ENCODE measurements at places on chromosomes 12 and 14. TPM values are rescaled to one million over a fixed set of nuclear protein-coding genes. Genes with fewer than 3 reads are reported as not detected.

DNA sequence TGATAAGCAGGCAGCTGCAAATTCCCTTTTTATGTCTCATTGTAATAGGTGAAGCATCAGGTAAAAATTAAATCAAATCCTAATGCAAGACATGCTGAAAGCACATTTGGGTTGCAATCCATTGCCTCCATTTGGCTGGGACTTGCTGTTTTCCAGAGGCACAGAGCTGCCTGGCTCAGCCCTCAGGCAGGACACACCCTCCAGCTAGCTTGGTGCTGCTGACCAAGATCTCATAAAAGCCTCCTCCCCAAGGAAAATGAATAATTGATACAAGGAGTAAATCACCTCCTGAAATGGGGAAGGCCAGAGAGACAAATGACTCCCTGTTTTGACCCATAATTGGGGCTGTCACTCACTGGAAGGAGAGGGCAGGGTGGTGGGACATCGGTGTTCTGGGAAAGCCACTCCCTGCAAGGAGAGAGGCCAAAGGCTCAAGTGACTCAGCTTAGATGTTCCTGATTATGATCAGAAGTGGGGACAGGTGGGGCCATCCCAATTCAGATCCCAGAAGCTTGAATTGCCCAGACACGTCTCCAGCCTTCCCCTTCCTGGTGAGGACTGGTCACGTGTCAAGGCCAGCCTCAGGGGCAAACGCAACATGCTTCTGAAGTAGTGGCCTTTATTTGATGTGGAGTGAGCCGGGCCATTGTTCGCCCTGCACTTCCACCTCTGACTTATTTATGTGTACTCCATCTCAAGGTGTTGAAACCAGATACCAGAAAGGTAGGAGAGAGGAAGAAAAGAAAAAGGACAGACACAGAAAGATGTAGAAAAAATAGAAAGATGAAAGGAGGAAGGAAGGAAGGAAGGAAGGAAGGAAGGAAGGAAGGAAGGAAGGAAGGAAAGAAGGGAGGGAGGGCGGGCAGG, 773.7 kb downstream of the BCL11B start:
- H3K27me3 ChIP-seq = no peaks in the 10 kb centered on the region
- H3K27ac ChIP-seq = no peak overlapping the region
- peaks cover 5% of the 10 kb centered on the region for H3K4me1 ChIP-seq

DNA sequence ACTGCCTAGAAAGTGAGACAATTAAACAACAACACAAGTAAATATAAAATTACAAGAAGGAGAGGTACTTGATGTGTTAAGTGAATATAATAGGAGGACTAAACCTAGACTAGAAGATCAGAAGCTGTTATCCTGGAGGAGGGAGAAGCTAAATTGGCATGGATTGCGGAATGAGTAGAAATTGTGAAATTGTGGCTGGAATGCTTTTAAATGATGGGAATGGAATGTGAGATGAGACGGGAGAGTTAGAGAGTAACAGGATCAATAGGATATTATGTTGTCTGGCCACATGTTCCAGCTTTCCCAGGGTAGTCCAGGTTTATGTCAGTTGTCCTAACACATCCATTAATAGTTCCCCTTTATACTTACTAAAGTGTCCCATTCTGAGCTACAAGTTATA, 44.0 kb upstream of the CPNE8 start:
- H3K27me3 ChIP-seq = no peaks in the 10 kb centered on the region
- H3K4me1 ChIP-seq = no peaks in the 10 kb centered on the region
- no peak for DNase-seq

GRCh38 chr14:51131516-51131915, 36.6 kb upstream of the TRIM9 start:
- H3K27me3 ChIP-seq = peaks cover 15% of the 10 kb centered on the region
- no peaks in the 10 kb centered on the region for H3K4me1 ChIP-seq
- no peak overlapping the region for H3K4me3 ChIP-seq
- peaks cover 3% of the 10 kb centered on the region for H3K36me3 ChIP-seq
- H3K27ac ChIP-seq = no peak overlapping the region
- DNase-seq = no peak

The SLC7A8 gene
- 1.5 TPM for total RNA-seq

GRCh38 chr12:52149182-52149641, 42.6 kb downstream of the KRT80 start:
- H3K27ac ChIP-seq = no peak overlapping the region
- no peaks in the 10 kb centered on the region for H3K36me3 ChIP-seq
- H3K4me1 ChIP-seq = peaks cover 9% of the 10 kb centered on the region
- H3K27me3 ChIP-seq = peaks cover 5% of the 10 kb centered on the region
- DNase-seq = no peak

The KRT83 gene
- total RNA-seq = not detected

DNA sequence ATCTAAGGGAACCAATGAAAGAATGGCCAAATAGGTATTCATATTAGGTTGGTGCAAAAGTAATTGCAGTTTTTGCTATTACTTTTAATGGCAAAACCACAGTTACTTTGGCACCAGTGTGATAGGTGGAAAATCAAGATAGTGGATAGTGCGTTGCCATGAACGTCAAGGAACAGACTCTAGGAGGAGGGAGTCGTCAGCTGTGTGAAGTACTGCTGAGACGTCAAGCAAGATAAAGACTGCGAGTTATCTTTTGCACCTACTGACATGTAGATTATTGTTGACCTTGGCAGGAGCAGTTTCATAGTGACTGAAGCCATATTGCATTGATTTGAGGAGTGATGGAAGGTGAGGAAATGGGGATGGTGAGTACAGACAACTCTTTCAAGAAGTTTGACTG, 8.3 kb downstream of the YLPM1 start:
- H3K4me3 ChIP-seq = no peak overlapping the region
- no peaks in the 10 kb centered on the region for H3K27me3 ChIP-seq
- peaks cover 44% of the 10 kb centered on the region for H3K4me1 ChIP-seq
- DNase-seq = no peak
- H3K36me3 ChIP-seq = peaks cover 35% of the 10 kb centered on the region

DNA sequence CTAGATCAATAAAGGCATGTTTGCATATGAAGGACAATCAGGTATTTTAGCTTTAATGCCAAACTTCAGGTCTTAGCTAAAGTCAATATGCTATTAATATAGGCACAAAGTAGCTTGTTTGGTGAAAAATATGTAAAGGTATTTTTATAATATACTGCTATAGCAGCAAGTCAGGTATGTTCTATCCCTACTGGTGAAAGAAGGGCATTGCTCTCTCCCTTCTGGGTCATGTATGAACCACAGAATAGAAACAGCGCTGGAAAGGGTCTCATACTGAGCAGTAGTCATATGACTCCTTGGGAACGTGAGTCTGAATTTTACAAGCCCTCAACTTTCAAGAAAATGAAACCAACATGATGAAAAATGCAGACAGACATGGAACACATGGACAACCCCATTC, 314.6 kb downstream of the GRIN2B start:
- H3K36me3 ChIP-seq = no peaks in the 10 kb centered on the region
- H3K27me3 ChIP-seq = peaks cover 8% of the 10 kb centered on the region
- H3K4me1 ChIP-seq = no peaks in the 10 kb centered on the region
- no peak overlapping the region for H3K27ac ChIP-seq
- DNase-seq = no peak

The CHST11 gene
- 30.9 TPM for total RNA-seq

The MEG3 gene
- not detected for total RNA-seq

DNA sequence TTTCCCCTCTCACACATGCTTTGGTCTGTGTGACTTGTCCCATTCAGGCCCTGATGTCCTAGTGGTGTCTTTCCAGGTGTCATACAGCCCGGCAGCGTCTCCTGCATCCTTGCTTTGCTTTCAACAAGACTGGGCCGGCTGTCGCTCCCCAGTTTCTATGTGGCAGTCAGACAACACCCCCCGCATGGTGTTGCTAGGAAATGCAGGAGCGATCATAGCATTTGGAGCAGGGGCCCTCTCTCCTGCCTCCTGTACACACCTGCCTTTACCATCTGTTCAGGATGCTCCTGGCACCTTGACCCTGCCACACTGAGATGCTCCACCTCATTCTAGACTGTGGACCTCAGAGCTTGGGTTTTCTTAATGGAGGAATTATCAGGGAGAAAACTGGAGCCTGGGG, 29.5 kb downstream of the CACNA1C start:
- no peaks in the 10 kb centered on the region for H3K36me3 ChIP-seq
- no peak overlapping the region for H3K27ac ChIP-seq
- peaks cover 4% of the 10 kb centered on the region for H3K27me3 ChIP-seq
- H3K4me1 ChIP-seq = no peaks in the 10 kb centered on the region
- no peak overlapping the region for H3K4me3 ChIP-seq
- no peak for DNase-seq

- peak; percentile 74 for DNase-seq
- peak overlapping the region; percentile 52 for H3K4me3 ChIP-seq
- H3K36me3 ChIP-seq = peaks cover 8% of the 10 kb centered on the region
- peaks cover 63% of the 10 kb centered on the region for H3K4me1 ChIP-seq
Measured at GRCh38 chr12:46387670-46388069, 15.1 kb upstream of the SLC38A2 start.

GRCh38 chr12:119334430-119335170, at the start of gene CCDC60:
CCDC60 (plus strand) TSS chr12:119334729; CDS start chr12:119335177, 448 bp downstream.
- H3K27ac ChIP-seq = no peak within 1 kb of the TSS
- peak; percentile 1 for DNase-seq
- no peaks in the 10 kb centered on the region for H3K36me3 ChIP-seq
- no peaks in the 10 kb centered on the region for H3K4me1 ChIP-seq
- H3K4me3 ChIP-seq = no peak within 1 kb of the TSS

The TPPP2 gene
- total RNA-seq = not detected

GRCh38 chr12:110199339-110200123, 75.4 kb downstream of the IFT81 start:
- no peaks in the 10 kb centered on the region for H3K36me3 ChIP-seq
- H3K4me3 ChIP-seq = no peak overlapping the region
- peaks cover 6% of the 10 kb centered on the region for H3K4me1 ChIP-seq

GRCh38 chr12:14803011-14803829, at the start of the genes C12orf60 and WBP11:
C12orf60 (plus strand) TSS chr12:14803670; CDS start chr12:14822936, 19,266 bp downstream.
WBP11 (minus strand) TSS chr12:14803478; CDS start chr12:14801383, 2,095 bp downstream.
- H3K27me3 ChIP-seq = no peaks in the 10 kb centered on the region
- DNase-seq = peak; percentile 94
- H3K4me3 ChIP-seq = no peak within 1 kb of the TSS
- H3K36me3 ChIP-seq = peaks cover 26% of the 10 kb centered on the region
- peaks cover 37% of the 10 kb centered on the region for H3K4me1 ChIP-seq
- H3K27ac ChIP-seq = no peak within 1 kb of the TSS

The GPR162 gene
- total RNA-seq = 2.1 TPM

- peaks cover 11% of the 10 kb centered on the region for H3K27me3 ChIP-seq
- no peak for DNase-seq
- H3K4me3 ChIP-seq = no peak overlapping the region
- H3K36me3 ChIP-seq = no peaks in the 10 kb centered on the region
- no peak overlapping the region for H3K27ac ChIP-seq
Measured at GRCh38 chr14:103087343-103087835, 3.4 kb downstream of the LBHD2 start.

DNA sequence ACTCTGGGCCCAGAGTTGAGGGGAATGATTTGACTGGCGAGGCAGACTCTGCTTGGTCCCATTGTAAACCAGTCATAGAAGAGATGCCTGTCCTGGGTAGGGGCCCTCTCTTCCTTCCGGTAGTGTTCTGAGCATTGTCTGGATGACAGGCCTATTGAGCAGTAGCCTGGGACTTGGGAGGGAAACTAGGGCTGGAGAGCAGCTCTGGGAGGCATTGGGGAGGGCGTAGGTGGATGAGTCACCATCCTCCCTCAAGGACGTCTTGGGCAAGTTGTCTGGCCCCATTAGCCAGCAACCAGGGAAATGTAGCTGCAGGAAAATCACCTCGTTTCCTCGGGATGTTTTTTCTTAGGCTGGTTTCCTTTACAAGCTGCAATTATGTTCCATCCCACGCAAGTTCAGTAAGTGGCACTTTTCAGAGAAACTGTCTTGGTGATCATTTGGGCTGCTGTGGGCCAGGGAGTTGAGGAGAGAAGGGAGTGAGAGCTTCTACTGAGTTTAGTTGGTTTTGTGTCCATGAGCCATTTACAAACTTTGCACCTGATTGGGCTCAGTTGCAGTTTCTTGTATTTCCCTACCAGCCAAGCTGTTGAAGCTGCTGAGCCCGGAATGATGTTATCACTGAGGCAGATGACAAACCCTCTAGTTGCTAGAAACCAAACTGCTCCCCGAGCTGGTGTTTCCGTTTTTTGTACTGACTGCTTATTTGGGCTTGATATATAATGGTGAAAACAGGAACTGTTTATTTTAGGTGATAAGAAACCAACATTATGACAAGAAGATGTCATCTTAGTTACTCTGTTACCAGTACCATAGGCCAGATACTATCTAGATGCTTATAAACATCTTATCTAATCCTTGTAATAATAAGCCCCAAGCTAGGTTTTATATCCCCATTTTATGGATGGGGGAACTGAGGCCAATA, 147.6 kb downstream of the CHST11 start:
- no peak overlapping the region for H3K4me3 ChIP-seq
- DNase-seq = peak; percentile 54
- peaks cover 5% of the 10 kb centered on the region for H3K36me3 ChIP-seq
- peak overlapping the region; percentile 59 for H3K27ac ChIP-seq

The SYT1 gene
- not detected for total RNA-seq

GRCh38 chr12:30286345-30286926, 409.2 kb downstream of the IPO8 start:
- DNase-seq = no peak
- no peaks in the 10 kb centered on the region for H3K36me3 ChIP-seq
- no peaks in the 10 kb centered on the region for H3K27me3 ChIP-seq
- no peak overlapping the region for H3K27ac ChIP-seq

DNA sequence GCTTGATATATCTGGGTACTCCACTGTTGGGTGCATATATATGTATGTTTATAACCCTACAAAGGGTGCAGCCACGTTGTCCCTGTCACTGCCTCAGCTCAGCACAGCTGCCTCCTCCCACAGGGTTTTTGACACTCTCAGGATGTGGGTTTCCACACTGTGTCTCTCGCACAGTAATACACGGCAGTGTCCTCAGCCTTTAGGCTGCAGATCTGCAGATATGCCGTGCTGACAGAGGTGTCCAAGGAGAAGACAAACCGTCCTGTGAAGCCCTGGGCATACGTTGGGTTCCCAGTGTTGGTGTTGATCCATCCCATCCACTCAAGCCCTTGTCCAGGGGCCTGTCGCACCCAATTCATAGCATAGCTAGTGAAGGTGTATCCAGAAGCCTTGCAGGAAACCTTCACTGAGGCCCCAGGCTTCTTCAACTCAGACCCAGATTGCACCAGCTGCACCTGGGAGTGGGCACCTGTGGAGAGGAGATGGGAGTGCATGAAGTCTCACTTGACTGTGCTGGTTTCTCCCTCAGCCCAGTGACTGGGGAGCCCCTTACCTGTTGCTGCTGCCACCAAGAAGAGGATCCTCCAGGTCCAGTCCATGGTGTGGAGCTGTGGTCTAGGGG, 498.7 kb downstream of the TMEM121 start:
- peak; percentile 52 for DNase-seq
- H3K36me3 ChIP-seq = peaks cover 2% of the 10 kb centered on the region
- no peak overlapping the region for H3K4me3 ChIP-seq
- no peaks in the 10 kb centered on the region for H3K27me3 ChIP-seq
- H3K27ac ChIP-seq = no peak overlapping the region
- H3K4me1 ChIP-seq = peaks cover 42% of the 10 kb centered on the region

The KRT6C gene
- total RNA-seq = not detected
